PC-9 (cell line): ENCODE measurements at places on chromosomes 5 and 9. TPM values are rescaled to one million over a fixed set of nuclear protein-coding genes. Genes with fewer than 3 reads are reported as not detected.

DNA sequence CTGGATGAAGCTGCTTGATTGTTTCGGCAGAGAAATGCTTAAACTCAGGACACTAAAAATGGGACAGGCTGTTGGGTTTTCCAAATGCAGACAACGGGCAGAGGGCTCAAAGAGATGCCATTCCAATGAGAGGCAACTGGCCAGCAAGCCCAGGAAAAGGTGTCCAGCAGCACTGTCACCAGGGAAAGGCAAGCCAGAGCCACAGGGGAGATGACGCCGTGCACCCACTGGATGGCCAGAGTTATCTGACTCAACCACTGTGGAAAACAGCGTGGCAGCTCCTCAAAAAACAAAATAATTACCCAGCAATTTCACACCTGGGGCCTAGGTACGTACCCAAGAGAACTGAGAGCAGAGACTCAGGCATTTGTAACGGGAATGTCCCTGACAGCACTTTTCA, 48.4 kb upstream of the SIMC1 start:
- DNase-seq = no peak
- H3K4me3 ChIP-seq = no peak overlapping the region
- H3K27ac ChIP-seq = no peak overlapping the region
- H3K36me3 ChIP-seq = no peaks in the 10 kb centered on the region

Gene FOXD4L5
- 0.37 and 0.40 TPM in 2 replicates for total RNA-seq

Gene PDLIM4
- 35.8 and 47.2 TPM in 2 replicates for total RNA-seq

Gene C5orf52
- total RNA-seq = not detected in 2 replicates

Gene NAIP
- total RNA-seq = 11.7 and 13.1 TPM in 2 replicates

GRCh38 chr5:9188956-9189355, 356.9 kb downstream of the SEMA5A start:
- no peaks in the 10 kb centered on the region for H3K36me3 ChIP-seq
- DNase-seq = no peak
- H3K4me3 ChIP-seq = no peak overlapping the region

Gene AFAP1L1
- total RNA-seq = 9.6 and 13.2 TPM in 2 replicates
